ENCODE measurements at places on chromosomes 16 and 17.

DNA sequence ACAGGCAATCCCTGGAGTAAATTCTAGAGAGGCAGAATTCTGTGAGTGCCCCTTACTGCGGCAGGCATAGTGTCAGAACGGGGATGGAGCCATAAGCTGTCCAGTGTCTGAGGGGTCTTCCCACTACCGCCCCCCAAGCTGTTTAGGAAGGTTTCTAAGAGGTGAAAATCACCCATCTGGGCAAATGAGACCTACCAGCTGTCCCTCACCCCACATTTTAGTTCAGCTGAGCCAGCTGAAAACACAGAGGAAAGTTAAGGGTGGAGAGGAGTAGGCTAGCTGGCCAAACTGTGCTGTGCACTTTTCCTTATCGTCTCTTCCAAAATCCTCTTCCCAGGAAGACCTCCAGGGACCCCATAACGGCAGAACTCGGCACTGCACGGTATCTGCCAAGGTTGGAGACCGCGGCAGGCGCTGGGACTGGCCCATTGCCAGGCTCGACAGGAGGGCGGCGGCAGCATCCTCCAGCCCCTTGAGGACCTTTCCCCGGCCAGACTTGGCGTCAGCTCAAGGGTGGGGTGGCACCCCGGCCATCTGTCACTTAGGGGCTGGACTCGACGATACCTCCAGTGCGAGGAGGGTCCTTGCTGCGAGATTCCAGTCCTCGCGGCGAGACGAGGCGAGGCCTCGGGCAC lies 955 bp downstream of the ACLY start:
- peak; percentile 81 for DNase-seq

- DNase-seq, result no peak
These were observed 4.7 kb downstream of the NOD2 start for GRCh38 chr16:50697881-50698767.

GRCh38 chr17:2174014-2174413 lies 119.1 kb downstream of the HIC1 start:
- DNase-seq, result no peak

DNA sequence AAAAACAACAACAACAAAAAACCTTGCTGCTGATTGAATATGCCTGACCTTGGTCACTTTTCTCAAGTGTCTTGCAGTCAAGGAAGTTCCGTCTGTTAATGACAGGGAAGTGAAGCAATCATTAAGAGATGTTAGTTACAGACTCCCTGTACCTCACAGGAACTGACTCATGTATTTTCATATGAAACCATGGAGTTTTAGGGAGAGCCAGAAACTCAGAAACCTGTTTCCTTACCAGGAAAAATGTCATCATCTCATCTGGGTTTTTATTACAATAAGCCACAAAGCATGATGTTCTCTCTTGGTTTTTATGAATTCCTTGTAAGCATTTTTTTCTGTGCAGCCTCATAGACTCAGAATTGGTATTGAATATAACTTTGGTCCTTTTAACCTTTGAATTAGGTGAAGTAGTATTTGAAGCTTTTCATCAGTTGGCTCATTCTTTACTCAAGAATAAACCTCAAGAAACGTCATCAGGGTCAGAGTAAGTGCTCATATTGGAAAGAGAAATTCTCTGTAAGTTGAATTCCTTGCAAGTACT lies 10.3 kb downstream of the LYRM1 start:
- peak; percentile 35 for DNase-seq

DNA sequence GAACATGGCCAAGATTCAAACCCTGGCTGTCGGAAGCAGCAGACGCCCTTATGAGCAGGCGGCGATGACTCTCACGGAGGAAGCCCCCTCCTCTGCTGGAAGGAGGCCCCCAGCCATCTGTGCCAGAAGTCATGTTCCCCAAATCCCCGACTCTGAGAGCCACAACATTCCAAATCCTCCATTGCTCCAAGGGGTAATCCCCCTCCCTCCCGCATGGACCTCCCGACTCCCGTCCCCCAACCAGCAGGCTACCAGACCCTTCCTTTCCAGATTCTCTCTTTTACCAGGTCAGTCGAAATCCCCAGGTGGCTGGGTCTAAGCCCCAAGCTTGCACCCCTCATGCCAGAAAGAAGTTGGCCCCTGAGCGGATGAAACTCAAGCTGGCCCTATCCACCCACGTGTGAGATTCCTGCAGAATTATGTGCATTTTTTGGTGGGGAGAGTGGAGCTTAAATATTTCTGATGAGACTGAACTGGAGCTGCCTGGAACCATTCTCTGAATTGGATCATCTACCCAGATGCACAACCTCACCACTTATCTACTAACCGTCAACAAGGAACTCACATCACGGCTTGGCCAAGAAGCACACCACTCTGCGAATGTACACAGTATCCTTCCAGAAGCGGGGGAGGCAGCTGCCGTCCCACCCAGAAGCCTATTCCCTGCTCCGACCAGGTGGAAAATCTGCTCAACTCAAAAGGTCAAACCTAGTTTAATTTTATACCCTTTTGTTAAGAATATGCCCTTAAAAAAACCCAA lies 283.5 kb downstream of the C16orf95 start:
- no peak for DNase-seq

GRCh38 chr16:71867939-71868338 lies 16.0 kb downstream of the ZNF821 start:
- no peak for DNase-seq

DNA sequence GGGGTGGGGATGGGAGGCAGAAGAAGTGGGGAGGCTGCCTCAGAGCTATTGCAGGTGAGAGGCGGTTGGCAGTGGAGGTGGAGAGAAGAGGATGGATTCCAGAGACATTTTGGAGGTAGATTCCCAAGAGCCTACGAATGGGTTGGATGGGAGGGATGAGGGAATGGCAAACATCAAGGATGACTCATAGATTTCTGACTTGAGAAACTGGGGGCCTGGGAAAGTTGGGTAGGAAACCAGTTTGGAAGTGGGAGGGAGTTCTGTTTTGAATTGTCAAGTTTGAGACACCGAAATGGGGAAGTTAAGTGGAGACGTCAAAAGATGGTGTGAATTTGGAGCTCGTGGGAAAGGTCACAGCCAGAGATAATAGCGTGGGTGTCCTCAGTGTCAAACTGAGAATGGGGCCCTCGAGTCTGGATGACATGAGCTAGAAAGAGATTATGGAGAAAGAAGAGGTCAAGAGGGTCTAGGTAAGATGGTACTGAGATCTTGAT lies 6.2 kb upstream of the CYLD start:
- DNase-seq, result no peak

DNA sequence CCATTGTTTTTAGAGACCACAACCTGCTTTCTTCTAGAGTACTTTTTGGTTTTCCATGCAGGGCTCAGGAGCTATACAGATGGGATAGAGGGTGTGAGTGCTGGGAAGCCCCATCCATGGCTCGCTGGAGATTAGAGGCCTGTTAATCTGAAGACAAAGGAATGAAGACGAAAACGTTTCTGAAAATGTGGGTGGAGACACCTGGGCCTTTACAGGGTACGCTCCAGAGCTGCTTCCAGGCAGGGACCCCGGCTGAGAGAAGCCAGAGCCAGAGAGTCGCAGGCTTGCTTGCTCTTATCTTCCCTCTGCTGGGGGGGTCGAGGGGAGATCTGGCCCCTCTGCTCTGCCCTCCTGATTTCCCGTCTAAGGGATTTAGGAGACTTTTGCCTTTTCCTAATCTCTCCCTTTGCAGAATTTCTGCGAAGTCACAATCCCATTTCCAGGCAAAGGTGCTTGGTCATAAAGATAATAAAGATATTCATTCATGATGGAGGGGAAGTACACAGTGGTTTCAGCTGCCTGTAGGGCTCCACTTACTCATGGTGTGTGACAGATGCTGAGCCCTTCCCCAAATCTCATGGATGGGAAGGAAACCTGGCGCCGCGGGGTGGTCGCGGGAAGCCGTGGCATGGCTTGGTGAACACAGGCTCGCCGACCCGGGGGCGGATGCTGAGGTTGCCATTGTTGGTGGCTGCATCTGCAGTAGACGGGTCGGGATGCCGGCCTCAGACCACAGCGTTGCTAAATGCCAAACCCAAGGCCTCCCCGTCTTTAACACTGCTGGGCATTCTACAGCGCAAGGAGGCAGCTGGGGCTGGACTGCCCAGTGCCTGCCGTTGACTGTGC lies 4.8 kb upstream of the SOCS3 start:
- no peak for DNase-seq

DNA sequence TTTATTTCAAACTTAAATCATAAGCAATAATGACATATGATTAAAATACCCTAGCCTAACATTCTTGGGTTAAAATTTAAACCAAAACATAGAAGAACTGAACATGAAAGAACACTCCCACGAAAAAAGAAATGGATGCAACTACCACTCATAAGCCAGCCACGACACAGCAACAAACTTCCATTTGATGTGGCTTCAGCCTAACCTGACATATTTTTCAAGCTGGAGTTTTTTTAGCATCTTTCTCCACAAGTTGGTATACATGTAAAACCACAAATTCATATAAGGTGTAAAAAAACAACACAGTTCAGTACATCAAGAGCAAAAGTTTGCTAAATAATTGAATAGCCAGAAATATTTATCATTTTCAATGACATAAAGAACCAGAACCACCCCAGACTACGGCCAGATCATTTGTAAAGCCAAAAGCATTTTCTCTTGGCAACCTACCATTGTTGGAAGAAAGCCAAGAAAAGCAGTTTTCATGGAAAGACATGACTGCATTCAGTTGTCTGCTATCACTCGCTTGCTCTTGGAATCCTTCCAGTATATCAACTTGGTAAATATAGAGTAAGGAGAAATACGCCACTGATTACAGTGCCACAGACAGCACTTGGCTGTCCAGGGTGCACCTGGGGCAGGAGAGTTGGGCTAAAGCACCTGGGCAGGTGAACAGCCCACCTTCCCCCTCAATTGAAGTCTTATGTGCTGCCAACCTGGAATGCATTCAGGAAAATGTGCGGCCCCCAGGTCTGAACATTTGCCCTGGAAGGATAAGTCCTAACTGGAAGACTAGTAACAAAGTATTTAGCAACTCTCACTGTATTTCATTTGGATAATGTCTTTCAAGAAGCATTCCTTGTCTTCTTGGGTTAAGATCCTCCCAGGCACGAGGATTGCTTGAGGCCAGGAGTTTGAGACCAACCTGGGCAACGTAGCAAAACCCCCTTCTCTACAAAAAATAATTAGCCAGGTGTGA lies 60.5 kb downstream of the CREBBP start:
- DNase-seq, result peak; percentile 92

GRCh38 chr16:67283826-67284555 lies 4.7 kb downstream of the PLEKHG4 start:
- no peak for DNase-seq

GRCh38 chr17:37312137-37312923 lies 63.5 kb upstream of the C17orf78 start:
- DNase-seq, result peak; percentile 75

- DNase-seq, result no peak
These were observed 917 bp upstream of the TBX2 start for GRCh38 chr17:61398721-61399130.

DNA sequence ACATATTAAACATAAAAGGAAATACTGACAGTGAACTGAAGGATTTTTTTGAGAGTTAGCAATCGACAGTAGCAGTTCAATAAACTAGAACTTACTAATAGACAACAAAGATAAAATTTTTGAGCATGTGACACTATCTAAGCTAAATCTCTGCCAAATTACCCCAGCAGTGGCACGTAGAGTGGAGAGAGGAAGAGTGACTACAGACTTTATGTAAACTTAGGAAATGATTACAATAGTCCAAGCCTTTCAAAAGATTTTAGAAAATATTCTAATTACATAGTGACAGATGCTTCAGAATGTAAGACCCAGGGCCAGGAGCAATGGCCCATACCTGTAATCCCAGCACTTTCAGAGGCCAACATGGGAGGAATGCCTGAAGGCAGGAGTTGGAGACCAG lies 52.4 kb downstream of the CFDP1 start:
- DNase-seq, result peak; percentile 8

GRCh38 chr17:37494971-37495370 lies 5.3 kb downstream of the DUSP14 start:
- DNase-seq, result no peak

DNA sequence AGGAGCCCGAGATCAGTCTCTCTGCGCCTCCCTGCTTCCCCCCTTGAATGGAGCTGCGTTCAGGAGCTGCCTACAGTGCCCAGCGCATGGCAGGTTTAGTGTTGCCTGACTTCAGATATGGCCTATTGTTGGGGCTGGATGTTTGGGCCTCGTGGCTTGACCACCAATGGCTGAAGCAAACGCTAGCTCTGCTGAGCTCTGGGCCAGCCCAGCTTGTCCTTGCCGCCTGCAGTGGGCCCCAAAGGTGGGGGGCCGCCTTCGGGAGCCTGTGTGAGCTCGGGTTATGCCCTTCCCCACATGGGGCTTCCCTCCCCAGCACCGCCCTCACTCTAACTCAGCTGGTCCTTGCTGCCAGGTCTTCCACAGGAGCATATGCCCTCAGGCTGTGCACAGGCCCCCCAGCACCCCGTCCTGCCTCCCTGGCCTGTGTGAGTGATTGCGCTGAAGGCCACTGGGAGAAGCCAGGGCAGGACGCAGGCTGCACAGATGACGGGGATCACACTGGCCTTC lies 2.0 kb upstream of the METTL26 start:
- no peak for DNase-seq

DNA sequence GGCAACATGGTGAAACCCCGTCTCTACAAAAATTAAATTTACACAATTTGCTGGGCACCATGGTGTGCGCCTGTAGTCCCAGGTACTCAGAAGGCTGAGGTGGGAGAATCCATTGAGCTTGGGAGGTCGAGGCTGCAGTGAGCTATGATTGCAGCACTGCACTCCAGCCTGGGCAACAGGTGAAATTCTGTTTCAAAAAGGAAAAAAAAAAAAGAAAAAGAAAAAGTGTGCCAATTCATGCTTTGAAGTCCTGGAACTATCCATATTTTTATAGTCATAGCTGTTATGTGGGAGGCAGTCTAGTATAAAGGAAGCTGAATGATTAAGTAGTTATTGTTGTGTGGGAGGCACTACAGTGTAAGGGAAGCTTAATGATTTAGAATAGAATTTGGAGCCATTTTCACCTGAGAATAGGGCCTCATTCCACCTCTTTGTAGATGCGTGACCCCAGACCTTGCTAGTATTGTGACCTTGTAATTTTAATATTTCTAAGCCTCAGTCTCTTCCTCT lies 31.6 kb downstream of the IQCK start:
- DNase-seq, result no peak

DNA sequence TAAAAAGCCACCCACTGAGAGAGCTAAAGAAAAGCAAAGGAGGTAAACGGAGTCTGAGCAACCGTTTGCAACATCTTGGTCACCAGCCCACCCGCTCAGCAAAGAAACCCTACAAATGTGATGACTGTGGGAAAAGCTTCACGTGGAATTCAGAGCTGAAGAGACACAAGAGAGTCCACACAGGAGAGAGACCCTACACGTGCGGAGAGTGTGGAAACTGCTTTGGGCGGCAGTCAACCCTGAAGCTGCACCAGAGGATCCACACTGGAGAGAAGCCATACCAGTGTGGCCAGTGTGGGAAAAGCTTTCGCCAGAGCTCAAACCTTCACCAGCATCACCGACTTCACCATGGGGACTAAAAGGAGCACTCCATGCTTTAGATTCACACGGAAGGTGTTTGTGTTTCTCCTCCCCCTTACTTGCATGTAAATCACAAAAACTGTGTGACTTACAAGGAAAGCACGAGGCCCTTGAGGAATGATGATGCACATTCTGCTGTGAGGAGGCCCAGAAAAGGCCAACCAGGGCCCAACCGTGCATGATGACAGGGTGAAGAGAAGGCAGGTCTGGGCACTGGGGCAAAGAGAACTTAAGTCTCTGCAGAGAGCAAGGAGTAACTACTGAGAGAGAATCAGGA lies 7.7 kb downstream of the ZNF174 start:
- no peak for DNase-seq

- DNase-seq, result peak; percentile 52
These were observed 489 bp downstream of the ZC3H18 start for GRCh38 chr16:88570691-88571092.

All from hematopoietic multipotent progenitor cell treated with erythropoietin and hydrocortisone succinate and interleukin-3 and kit ligand, for 8 days (in vitro differentiated cells).